Suppressor macrophage treated with lipopolysaccharide for 4 hours (primary cell): ENCODE measurements at places on chromosomes 7 and 10.
A peak's percentile ranks its signal among the peaks of the same experiment; 100 is the strongest.

- no peak for DNase-seq
Observed at GRCh38 chr10:19164461-19164860, 115.9 kb downstream of the MALRD1 start.

DNA sequence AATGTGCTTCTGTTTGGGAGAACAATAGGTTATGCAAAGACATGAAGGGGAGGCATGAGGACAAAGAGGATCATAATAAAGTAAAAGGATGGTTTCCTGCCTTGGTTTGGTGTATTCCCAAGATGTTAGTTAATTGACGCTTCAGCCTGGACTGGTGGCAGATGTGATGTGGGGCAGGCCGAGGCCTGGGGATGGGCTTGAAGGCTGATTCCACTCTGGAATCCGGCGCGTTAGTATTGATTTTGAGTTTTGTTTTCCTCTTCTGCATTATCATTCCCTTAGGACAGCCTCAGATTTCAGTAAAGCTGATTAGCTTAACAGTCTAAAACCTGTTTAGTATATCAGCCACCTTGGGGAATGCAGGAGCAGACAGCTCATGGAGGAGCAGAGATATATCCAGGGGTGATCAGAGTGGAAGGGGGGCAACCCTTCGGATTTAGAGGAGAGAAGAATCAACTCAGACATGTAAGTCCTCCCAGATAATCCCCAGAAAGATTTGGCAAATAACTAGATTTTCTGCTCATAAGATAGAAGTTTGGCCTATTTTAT, 159.8 kb upstream of the MTPN start:
- no peak for DNase-seq

DNA sequence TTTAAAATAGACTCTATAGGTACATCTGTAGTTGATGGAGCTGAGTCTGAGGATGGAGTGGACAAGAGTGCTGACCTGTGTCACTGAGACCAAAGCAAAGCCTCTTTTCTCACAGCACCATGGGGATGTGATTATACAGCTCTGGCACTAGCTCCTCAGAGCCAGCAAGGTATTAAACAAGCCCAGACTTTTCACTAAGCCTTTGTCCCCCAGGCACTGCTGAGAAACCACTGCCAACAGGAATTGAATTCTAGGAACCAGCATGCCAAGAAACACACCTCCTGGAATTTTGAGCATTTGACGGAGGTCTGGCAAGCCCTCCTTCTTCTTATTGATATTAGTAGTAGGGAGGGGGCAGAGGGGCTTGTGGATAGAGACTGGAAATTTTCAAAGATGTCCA, 147.0 kb downstream of the C1GALT1 start:
- DNase-seq: no peak

GRCh38 chr10:29329420-29329819, 40.5 kb downstream of the LYZL1 start:
- no peak for DNase-seq

DNA sequence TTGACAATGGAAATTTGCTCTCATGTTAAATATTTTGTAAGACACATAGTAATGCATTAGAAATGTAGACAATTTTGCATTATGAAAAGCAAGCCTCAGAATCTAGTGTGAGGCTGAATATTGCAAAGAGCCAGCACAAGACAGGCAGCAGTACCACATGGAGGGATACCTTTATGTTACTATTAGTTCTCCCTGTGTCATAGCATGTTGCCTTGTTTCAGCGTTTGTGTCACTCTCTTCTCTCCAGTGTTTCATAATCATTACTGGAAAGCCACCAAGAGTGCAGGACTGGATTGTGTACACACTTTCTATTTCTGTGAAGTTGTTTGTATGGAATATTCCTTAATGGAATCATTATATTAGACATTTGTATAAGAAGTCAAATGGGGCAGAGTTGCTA, 8.5 kb downstream of the AHR start:
- peak; percentile 61 for DNase-seq

GRCh38 chr10:63005246-63005645, 127.9 kb upstream of the NRBF2 start:
- peak; percentile 14 for DNase-seq

GRCh38 chr7:73832806-73833205, 2.0 kb downstream of the CLDN4 start:
- DNase-seq: no peak

- no peak for DNase-seq
Observed at GRCh38 chr10:42960991-42961795, 115.7 kb upstream of the RET start.

- DNase-seq: no peak
Observed at GRCh38 chr10:31171402-31172083, 139.9 kb upstream of the ZNF438 start.

DNA sequence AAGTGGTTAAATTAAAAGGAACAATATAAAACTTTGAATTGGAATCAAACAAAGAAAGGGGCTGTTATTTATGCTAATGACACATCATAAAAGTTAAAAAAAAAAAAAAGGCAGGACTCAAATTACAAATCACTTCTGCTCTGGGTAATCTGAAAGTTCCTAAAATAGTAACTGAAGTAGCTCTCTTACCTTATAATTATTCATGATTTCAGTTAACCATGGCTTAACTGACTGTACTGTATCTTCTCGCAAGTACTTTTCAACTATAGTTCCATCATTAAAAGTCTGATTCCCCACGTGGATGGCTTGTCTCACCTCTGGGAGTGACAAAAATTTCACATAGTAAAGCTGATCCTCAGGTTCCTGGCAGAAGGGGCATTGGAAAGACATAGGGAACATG, 82.5 kb downstream of the CPVL start:
- no peak for DNase-seq

DNA sequence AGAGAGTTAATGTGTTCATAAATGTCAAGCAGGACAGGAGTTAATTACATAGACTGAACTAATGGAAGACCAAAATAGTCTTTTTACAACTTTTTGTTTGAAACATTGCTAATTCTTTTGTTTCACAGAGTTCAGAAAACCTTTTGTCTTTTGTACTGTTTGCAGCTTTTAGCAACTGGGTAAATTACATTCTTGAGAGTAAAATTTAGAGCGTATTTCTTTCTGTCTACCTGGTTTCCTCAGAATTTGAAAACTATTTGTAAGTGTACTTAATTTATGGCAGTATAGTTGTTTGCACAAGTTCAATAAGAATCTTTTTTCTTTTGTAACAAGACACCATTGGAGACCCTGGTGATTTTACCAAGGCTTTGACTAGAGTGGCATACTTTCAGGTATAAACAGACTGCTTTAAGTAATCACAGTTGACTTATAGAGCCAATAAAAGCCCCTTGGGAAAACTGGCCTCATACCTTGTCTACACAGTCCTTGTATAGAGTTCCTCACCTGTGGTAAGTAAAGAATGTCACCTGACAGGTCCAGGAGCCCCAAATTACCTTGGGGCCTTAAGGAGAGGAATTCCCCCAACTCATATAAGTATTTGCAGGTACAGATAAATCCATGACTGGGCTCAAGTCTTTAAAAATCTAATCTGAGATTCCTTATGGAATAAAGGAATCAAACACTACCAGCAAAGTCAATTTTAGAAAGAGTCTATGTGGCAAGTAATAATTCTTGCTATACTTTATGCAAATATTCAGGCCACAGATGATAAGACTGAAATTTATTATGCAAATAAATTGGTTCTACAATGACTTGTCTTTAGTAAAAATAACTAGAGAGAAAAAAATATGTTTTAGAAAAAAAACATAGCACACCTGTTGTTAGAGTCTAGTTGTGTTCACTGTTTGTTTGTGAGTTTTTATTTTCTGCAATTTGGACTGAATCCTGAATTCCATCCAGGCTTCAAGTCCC, 23.6 kb upstream of the CREB3L2 start:
- no peak for DNase-seq

DNA sequence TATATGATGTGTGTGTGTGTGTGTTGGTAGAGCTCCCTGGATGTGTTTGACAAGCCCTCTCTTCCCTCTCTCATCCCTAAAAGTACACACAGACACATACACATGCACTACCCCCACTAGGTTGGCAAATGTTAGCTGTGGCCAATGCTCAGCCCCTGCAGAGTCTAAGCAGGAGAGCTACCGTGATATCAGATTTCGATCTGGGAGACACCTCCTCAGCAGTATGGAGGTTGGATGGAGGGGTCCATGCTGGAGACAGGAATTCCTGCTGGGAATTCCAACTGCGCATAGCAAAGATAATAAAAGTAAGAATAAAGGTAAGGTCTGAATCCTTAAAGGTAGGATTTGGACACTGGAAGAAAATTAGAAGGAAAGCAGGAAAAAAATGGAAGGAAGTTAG, 85.7 kb downstream of the C10orf90 start:
- DNase-seq: no peak

DNA sequence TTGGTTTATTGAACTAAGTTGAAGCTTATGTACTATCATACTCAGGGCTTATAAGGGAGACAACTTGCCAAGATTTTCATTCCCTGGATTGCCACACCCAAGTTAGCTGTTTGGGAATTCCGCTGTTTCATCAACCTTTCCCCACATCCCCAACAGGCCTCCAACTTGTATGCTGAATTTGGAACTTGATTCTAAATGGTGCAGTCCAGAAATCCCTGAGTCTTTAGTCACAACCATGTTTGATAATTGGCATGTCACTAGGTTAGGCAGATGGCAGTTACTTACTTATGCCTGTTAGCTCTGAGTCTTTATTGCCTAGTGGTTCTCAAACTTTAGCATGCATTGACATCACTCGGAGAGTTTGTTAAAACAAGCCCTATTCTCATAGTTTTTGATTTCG, 135.4 kb upstream of the PRPS1L1 start:
- DNase-seq: no peak

- DNase-seq: no peak
Observed at GRCh38 chr7:69827558-69827957, 229.3 kb downstream of the AUTS2 start.

DNA sequence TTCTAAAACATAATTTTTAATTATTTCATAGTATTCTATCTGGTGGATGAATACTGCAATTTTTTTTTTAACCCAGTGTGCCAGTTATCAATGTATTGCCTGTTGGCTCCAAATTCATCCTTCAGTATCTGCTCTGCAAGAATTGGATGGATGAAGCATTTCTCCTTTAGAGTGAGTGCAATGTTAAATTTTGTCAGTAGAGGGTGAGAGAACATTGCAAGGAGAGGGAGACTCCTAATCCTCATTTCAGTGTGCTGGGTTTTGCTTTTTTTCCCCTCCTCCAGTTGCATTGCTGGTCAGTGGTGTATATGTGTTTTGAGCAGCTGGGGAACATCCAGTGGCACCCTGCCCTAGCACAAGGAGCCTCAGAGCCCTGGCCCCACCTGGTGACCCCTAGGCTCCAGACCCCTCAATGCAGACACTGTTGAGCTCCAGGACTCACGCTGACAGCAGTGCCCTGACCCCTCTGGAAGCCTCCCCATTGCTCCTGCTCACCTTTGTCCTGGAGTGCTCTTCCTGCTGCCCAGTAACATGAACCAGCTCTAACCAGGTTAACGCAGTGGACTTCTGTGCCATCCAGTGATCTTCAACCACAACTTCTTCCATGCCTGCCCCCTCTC, 199.4 kb downstream of the USP6NL start:
- no peak for DNase-seq

GRCh38 chr7:151453326-151453791, 13.4 kb upstream of the CRYGN start:
- no peak for DNase-seq

DNA sequence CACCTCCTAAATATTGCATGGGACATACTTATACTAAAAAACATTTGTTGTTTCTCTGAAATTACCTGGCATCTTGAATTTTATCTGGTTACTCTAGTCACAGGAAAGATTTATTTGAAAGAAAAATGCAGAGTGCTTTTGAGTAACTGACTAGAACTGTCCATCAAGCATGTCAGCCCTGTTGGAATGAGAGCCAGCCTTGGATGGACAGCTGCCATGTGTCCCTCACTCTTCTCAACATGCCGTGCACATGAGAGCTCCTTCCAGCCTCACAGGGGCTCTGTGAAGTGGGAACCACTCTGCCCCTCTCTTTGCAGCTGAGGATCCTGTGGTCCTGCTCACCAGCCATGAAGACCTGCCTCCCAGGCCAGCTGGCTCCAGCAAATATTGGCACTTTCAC, 118.3 kb upstream of the SHH start:
- DNase-seq: no peak

GRCh38 chr7:141715794-141716689, 7.9 kb downstream of the WEE2 start:
- DNase-seq: no peak

DNA sequence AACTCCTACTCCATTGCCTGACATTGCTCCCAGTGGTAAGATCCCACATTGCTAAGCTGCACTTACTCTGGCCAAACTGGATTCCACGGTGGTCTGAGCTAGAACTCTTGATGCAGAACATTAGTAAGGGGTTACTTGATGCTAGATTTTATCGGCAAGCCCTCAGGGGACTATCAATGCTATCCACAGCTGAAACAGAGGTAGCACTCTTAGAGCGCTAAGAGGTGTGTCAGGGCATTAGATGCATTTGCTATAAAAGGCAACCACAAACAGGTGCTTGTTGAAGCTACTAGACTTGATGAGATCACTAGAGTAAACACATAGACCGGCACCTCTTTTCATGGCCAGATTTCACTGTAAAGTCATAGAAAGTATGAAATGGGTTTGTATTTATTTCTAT, 116.3 kb downstream of the MDFIC start:
- no peak for DNase-seq

- no peak for DNase-seq
Observed at GRCh38 chr7:128204455-128204854, 36.6 kb upstream of the LEP start.

- DNase-seq: no peak
Observed at GRCh38 chr10:70476249-70477035, 2.1 kb upstream of the PALD1 start.

DNA sequence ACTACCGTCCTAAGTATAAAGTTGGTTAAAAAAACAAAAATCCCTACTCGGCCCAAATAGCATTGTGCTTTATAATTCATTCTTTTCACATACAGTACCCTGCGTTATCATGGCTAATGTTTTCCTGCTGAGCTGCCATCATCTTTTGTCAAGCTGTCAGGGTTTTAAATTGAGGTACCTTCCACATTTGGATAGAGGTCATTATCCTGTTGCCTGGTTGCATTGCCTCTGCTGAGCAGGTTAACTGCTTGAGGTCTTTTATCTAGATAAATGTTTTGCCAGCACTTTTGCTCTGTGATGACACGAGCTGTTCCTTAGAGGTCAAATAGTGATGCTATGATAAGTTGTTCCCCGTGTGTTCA, 94.4 kb upstream of the FZD1 start:
- no peak for DNase-seq

GRCh38 chr7:47794016-47794415, 154.2 kb downstream of the PKD1L1 start:
- no peak for DNase-seq
